HuH-7.5 (cell line): ENCODE measurements at places on chromosomes 1 and 21.

DNA sequence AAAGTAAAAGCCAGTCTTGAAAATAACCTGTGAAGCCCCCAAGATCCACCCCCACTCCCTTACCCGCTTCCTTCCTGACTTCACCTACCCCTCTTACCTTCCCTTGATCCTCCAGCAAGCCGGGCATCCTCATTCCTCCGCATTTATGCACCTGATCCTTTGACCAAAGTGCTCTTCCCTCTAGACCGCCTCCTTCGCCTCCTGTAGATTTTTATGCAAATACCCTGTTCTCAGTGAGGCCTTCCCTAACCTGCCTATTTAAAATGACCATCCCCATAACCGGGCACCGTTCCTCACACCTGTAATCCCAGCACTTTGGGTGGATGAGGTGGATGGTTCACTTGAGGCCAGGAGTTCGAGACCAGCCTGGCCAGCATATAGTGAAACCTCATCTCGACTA lies 1.1 kb upstream of the NENF start:
- DNase-seq, result no peak

GRCh38 chr1:53705446-53706096 lies 33.4 kb downstream of the GLIS1 start:
- DNase-seq, result no peak

GRCh38 chr1:190759807-190760206 lies 282.1 kb upstream of the BRINP3 start:
- DNase-seq, result no peak

DNA sequence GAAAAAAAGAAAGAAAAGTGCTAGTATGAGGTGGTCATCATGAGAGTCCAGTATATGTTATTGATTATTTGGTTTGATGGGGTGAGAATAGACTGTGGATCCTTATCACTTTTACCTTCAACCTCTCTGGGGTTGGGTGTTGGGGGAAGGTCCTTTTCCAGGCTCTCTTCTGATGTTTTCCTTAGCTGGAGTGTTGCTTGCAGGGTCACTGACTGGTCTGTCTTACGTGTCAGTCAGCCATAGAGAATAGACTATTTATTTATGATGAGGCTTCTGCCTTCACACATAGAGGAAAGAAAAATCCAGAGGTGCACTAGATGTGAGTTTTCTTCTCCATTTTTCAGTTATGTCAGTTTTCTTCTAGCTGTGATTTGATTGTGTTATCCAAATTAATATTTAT lies 36.5 kb downstream of the MAP3K21 start:
- no peak for DNase-seq

DNA sequence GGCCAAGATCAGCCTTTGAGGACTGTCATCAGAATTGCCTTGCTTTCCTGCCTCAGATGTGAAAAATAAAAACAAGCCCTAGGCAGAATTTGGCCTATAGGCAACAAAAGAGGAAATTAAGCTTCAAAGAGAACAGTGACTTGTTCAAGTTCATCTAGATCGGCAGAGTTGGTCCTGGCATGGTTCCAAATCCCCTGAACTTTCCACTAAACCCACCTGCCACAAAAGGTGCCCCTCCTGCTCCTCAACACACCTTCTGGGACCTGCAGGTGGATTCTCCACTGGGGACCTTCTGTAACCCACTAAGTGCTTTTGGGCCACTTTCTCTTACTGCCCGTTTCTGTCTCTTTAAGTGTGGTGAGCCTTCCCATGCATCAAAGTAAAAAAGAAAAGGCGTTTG lies 42.5 kb upstream of the LRRN2 start:
- DNase-seq, result no peak

DNA sequence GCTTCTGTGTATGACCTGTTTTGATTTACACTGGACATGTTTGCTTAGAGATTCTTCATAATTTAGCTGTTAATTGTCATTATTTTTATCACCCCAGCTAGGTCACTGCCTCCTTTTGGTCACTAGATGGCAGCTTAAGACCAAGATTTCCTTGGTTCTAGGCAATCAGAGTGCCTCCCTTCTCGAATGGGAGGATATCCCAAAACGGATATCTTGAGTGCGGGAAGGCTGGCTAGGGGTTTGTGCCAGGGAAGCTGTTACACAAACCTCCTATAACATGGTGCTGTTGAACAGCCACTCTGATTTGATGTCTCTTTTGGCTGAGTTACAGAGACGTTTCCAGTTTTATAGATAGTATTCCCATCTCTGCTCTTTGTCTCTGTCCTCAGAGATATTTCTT lies 283.5 kb downstream of the S1PR1 start:
- no peak for DNase-seq

- DNase-seq, result no peak
Measured at GRCh38 chr1:93344484-93344883, 1.2 kb upstream of the DR1 start.

DNA sequence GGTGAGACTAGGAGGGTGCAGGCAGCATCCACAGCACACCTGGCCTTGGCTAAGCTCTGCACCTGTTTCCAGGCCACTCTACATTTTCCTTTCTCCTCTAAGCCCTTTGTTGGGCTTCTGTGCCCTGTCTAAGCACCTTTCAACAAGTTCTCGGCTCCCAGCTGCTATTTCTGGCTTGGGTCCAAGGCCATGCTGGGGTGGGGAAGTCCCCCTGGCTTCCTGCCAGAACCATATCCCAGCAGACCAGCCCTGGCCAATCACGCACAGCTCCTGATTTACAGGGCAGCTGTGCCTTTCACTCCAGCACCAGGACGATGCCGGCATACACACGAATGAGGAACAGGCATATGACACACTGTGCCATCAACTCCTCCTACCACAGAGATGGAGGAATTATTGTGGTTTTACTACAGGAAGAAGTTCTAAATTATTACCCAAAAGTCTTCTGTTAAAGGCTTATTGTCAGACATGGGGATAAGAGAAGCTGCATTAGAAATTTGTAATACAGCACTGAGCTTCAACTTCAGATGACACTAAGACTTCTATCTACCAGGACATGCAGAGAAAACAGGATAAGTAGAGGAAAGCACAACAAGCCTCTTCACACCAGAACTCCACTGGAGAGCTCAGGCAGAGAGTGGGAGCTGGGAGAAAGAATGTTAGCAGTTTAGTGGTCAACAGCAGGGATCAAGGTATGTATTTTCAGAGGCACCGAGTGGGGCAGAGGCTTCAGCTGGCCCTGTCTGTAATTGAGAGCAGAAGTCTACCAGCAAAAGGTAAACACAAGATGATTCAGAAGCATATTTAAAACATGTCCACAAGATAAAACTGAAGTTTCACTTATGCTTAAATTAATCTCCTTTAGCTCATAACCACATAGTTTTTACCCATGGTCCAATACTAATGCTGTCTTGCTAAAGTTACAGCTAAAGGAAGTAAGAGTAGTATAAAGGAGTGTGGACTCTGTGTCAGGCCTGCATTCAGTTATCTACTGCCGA lies 37.4 kb downstream of the TRIT1 start:
- no peak for DNase-seq

- no peak for DNase-seq
Measured at GRCh38 chr1:231016966-231017365, 23.1 kb downstream of the FAM89A start.
